ENCODE measurements at places on chromosomes 16 and 17.
A peak's percentile ranks its signal among the peaks of the same experiment; 100 is the strongest.

DNA sequence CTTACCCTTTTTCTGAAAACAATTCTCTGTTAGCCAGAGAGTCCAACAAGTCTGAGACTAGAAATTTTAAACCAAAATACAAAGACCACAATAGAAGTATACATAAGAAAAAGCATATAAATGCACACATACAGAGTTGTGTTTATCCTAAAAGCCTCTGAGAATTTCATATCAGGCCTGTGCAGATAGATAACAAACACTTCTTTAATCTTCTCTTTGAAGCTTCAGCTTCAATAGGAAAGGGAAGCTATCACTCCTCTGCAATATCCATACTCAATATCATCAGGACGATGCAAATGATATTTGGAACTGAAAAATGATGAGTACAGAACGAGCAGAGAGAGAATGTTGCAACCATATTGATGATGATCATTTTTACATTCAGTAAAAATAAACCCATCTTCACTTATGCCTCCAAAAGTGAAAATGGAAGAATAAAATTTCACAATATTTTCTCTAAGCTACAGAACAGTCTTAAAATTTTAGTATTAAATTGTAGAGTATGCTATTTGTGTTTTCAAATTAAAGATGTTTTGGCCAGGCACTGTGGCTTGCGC is 61.6 kb downstream of the SKAP1 start:
- DNase-seq: no peak

GRCh38 chr16:75197522-75198134 is 9.3 kb downstream of the CTRB2 start:
- no peak for DNase-seq

GRCh38 chr17:43845766-43846165 is 1.2 kb upstream of the CD300LG start:
- no peak for DNase-seq

DNA sequence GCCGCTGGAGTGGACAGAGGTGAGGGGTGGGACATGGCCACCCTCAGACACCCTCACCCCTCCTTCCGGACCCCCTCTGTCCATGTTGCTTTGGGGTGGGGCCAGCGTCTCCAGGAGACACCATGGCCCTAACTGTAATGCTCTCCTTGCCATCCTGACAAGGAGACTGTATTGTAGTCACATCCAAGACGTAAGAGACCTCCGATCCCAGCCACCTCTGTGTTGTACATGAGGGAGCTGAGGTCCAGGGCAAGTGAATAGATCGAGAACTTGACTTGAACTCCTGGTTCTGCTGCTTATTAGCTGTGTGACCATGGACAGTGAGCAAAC is 30.2 kb downstream of the POLR3E start:
- DNase-seq: no peak

- no peak for DNase-seq
Observed at GRCh38 chr16:48450367-48450766, 65.2 kb upstream of the SIAH1 start.

GRCh38 chr16:81190667-81191066 is 47.8 kb upstream of the BCO1 start:
- no peak for DNase-seq

- DNase-seq: no peak
Observed at GRCh38 chr17:75776386-75777295, 8.0 kb upstream of the UNK start.

DNA sequence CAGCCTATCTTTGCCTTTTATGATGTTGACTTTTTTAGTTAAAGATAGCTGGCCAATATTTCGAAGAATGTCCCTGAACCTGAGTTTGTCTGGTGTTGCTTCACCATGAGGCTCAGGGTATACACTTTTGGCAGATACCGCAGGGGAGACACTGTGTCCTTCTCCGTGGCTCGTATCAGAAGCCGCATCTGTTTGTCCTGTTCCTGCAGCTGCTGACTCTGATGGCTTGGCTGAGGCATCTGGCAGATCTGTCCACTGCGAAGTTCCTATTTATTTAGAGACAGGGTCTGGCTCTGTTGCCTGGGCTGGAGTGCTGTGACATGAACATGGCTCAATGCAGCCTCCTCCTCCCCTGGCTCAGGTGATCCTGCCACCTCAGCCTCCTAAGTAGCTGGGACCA is 93.5 kb downstream of the CRISPLD2 start:
- no peak for DNase-seq

GRCh38 chr17:8468127-8468526 is 32.4 kb downstream of the NDEL1 start:
- no peak for DNase-seq

DNA sequence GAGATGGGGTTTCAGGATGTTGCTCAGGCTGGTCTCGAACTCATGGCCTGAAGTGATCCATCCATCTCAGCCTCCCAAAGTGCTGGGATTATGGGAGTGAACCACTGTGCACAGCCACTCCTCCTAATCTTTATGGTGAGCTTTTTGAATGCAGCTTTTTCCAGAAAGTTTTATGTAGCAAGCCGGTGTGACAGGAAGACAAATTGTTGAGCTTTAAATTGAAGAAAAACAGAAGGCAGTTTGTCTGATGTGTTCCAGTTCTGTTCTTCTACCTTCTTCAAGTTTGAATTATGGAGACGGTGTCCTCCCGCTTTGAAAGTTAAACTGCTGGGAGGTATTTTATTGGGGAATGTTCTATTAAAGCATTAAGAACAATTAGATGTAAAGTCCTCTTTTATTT is 177.1 kb downstream of the SNX29 start:
- DNase-seq: no peak

- no peak for DNase-seq
Observed at GRCh38 chr17:29048440-29049368, 5.8 kb downstream of the PIPOX start.

- DNase-seq: no peak
Observed at GRCh38 chr16:83363521-83363920, 444.3 kb upstream of the HSBP1 start.

- DNase-seq: peak; percentile 34
Observed at GRCh38 chr17:4509401-4509800, 10.7 kb downstream of the SPNS2 start.

GRCh38 chr17:42530952-42531454 is 5.0 kb upstream of the NAGLU start:
- DNase-seq: no peak

GRCh38 chr17:66691644-66692420 is 143.1 kb upstream of the CACNG5 start:
- DNase-seq: no peak

- DNase-seq: no peak
Observed at GRCh38 chr17:73267648-73268537, 6.2 kb upstream of the CPSF4L start.

DNA sequence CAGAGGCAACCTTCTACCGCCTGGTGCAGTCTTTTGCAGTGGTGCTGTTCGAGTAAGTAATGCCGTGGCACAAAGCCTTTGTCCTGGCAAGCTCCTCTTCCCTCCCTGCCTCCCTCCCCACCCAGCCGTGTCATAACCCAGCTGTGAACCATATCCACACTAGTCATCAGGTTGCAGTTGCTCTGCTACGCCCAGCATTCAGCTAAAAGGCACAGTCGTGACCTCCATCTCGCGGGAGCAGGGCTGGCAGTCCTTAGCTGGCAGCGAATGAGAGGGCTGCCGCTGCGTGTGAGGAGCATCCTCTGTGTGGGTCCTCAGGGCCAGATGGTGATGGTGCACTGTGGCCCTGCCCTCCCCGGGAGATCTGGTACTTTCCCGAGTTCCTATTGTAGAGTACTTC is 39.3 kb downstream of the CIBAR2 start:
- no peak for DNase-seq

- peak; percentile 63 for DNase-seq
Observed at GRCh38 chr17:57459286-57459915, 203.1 kb downstream of the MSI2 start.

- DNase-seq: no peak
Observed at GRCh38 chr16:4365615-4366014, 6.0 kb upstream of the VASN start.

GRCh38 chr16:19781226-19781625 is 63.2 kb downstream of the IQCK start:
- no peak for DNase-seq

- DNase-seq: no peak
Observed at GRCh38 chr17:72049914-72050313, 70.9 kb upstream of the SOX9 start.
